ENCODE measurements at places on chromosomes 12 and 14.

DNA sequence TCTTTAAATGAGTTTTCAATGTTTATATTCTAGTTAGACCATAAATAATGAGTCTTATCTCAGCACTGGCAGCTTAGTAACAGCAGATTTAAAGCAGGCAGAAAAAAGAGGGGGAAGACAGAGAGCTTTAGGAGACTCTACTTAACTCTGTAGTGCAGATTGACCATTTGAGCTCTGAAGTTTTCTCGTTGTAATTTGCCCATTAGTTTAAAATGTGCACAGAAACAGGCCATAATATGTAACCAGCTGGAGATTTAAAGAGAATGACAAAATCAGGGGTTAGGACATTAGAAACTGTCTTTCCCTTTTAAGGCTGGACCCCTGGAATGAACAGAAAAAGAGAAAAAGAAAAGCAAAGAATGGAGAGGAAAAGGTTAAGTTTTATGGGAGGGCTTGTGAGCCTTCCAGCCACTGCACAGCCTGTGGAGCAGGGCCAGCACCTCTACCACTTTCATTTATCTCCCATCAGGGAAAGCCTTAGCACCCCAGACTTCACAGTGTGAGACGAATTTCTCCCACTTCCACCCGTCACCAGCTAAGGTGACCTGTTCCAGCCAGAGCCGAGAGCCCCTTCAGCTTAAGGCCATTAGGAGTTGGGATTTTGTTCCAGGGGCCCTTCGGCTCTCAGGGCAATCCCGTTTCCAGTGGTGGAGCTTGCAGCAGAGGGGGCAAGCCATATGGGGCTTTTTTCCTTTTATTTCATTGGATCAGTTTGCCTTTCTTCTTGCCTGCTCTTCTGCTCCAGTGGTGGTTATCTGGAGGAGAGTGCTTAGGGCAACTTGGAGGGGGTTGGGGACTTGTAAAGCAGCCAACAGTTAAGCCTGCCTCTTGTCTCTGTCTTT, 8.0 kb downstream of the IL22 start:
- DNase-seq, result no peak

DNA sequence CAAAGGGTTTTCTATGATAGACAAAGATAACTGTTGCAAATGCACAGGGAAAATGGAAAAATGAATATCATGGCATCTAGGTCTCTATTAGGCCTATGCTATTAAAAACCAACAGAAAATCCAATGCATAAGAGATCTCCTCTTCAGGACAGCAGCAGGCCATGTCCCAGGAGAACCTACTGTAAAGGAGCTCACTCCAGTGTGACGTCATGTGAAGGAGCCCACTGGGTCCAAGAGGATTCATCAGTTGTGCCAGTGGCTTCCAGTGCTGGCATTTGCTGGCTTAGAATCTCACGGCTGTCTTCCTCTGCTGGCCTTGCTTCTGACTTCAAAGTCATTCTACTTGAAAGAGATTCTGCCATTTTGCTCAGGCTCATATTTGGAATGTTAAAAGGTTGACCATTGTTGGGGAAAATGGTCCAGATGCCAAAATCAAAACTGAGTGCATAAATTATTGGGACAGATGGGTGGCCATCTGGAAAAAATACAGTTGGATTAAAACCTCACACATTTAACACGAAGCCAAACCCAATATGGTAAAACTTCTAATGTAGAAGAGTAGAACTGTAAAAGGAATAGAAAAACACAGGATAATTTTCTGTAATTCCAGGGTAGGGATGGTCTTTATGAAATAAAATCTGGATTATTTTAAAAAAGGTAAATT, 75.4 kb upstream of the ARID2 start:
- no peak for DNase-seq

GRCh38 chr12:61536117-61536516, 724.1 kb upstream of the USP15 start:
- no peak for DNase-seq

DNA sequence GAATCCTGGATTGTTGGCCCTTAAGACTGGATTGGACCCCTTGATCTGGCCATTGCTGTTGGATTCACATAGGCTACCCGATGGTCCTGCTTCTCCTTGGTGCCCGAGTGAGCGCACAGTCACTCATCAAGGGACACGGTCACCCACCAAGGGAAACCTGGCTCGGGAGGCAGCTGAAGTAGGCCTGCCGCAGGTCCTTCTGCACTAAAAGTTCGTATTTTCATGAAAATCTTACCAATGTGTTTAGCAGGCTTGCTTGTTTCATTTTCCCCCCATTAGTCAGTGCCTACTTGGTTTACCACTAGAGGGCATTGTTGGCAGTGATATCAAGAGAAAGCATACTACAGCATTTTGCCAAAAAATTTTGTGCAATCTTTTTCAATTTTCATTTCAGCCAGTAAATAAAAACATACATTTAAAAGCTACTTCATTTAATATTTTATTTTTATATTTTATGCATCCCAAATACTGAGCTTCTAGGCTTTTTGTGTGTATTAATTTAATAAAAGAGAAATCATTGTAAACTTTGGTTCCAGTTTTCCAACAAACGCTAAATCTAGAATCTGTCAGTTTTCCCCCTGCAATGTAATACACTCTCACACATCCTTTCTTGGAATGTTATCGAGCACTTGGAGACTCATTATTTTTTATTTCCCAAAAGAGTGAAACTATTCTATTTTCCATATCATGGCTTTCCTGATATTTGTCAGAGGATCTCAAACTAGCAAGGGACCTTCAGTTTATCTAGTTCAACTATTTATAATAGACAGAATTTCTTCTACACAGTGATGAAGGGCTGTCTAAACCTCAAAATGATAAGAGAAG, 116.7 kb downstream of the LMNTD1 start:
- DNase-seq, result peak; percentile 47

DNA sequence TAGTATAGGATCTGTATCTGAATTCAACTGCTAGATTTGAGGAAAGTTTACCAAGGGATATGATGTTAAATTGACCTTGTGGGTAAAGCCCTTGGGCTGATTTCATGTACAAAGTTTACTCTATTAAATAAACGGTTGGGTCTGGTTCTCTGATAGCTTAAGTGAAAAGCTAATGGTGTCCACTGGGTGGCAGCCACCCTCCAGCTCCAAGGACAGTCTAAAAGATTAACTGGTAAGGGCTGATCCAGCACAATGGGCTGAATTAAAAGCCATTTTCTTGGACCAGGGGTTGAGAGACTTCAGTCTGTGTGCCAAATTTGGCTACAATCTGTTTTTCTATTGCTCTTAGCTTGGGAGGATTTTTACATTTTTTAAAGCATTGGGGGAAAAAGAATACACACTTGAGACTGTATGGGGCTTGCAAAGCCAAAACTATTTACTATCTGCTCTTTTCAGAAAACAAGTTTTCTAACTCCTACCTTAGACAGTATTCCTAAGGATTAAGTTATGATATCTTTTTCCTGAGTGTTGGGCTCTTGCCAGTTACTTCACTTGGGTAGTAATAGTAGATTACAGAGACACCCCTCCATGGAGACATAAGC, 116.5 kb downstream of the GPHN start:
- peak; percentile 39 for DNase-seq

DNA sequence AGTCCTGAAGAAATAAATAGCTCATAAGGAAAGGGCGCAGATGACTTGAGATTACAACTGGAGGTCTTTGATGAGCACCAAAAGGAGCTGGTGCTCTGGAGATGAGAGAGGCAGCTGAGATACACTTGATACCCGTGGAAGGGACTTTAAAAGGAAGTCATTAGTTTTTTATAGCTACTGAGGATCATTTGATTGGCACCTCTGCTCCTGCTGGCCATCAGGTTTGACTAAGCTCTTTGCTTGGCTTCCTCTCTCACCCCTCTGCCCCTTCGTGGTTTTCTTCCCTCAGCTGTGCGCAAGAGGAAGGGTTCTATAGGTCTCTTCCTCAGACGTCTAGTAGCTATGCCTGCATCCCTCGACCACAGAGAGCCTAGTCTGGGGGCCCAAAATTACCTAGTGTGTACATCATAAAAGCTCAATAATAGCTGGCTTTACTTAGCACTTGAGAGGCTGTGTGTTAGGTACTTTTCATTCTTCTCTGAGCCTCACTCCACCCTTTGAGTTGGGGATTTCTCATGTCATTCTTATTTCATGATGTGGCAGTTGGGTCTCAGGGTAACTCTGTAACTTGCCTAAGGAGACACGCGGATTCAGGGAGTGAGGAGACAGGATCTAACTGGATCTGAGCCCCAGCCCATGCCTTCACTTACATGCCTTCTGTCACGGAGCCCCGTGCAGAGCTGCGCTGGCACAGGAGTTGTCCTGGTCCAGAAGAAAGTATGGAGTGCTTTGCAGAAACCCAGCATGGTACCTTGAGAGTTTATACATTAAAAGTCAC, 68.4 kb upstream of the ASPG start:
- no peak for DNase-seq
